ENCODE measurements at places on chromosomes 3 and 15.

DNA sequence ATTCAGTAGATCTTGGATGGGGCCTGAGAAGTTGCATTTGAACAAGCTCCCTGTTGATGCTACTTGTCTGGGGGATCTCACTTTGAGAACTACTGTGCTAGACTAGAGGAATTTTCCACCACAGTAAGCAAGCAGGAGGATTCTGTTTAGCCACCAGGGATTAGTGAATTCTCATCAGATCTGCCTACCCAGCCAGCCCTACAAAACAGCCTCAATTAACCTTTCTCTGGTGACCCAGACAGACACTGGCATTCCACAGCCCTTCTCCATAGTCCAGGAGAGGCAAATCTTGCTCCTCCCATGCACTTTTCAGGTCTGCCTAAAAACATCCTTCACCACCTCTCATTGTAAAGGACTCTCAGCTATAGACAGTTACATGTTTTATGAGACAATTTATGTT lies 16.7 kb upstream of the MYH15 start:
- no peak for DNase-seq
- H3K27ac ChIP-seq, result peak overlapping the region; percentile 82
- no peaks in the 10 kb centered on the region for H3K27me3 ChIP-seq
- no peak overlapping the region for H3K4me3 ChIP-seq
- H3K4me1 ChIP-seq, result peaks cover 49% of the 10 kb centered on the region

GRCh38 chr3:34216711-34217335 lies 418.4 kb downstream of the PDCD6IP start:
- no peak overlapping the region for H3K27ac ChIP-seq
- no peaks in the 10 kb centered on the region for H3K36me3 ChIP-seq
- no peak for DNase-seq

DNA sequence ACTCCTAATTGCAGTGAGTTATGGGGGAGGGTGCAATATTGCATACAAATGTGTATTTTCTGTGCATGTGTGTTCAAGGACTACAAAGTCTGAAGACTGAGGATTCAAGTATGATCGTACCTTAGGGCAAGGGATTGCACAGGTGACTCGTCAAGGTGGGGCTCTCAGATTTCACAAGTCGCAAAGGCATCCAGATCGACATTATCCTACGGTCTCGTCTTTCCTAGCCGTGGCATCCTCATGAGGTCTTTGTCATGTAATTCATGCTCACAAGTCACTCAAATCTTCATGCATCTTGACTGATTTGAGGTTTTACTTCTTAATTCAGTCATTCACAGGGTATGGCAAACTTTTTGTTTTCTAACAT lies 191.4 kb upstream of the HES1 start:
- DNase-seq, result no peak
- no peak overlapping the region for H3K4me3 ChIP-seq
- H3K4me1 ChIP-seq, result no peaks in the 10 kb centered on the region
- no peak overlapping the region for H3K27ac ChIP-seq
- H3K27me3 ChIP-seq, result peaks cover 63% of the 10 kb centered on the region
- no peaks in the 10 kb centered on the region for H3K36me3 ChIP-seq

- no peak for DNase-seq
- no peaks in the 10 kb centered on the region for H3K36me3 ChIP-seq
- H3K4me3 ChIP-seq, result no peak overlapping the region
- H3K27ac ChIP-seq, result no peak overlapping the region
- no peaks in the 10 kb centered on the region for H3K27me3 ChIP-seq
Observed at GRCh38 chr3:127651516-127652172, 21.1 kb upstream of the ABTB1 start.

DNA sequence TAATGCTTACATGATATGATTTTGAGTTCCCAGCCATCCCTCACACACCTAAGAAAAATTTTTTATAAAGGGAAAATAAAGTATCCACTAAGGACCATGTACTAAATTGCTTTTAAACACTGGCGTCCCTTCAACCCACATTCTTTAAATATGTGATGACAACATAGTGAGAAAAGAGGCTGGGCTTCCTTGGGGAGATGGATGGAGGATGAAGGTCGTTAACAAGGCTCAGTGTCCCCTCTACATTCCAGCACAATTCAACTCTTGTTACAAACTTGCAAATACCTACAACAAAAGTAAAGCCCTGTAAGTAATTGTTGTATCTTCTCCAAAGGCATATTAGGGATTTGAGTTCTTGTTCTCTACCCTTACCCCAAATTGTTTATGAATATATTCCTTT lies 87.2 kb upstream of the SLC4A7 start:
- no peak overlapping the region for H3K4me3 ChIP-seq
- H3K27ac ChIP-seq, result no peak overlapping the region
- no peaks in the 10 kb centered on the region for H3K27me3 ChIP-seq
- DNase-seq, result no peak
- peaks cover 5% of the 10 kb centered on the region for H3K4me1 ChIP-seq
- H3K36me3 ChIP-seq, result no peaks in the 10 kb centered on the region

Data from left ventricle myocardium inferior (tissue), 1 donor.